ENCODE measurements at places on chromosomes 16 and 17. TPM values are rescaled to one million over a fixed set of nuclear protein-coding genes. Genes with fewer than 3 reads are reported as not detected.

Gene LPO
- 0.07 TPM for total RNA-seq

Gene GNAO1
- total RNA-seq, result 0.79 TPM

Gene SOCS7
- total RNA-seq, result 14.9 TPM

Gene ATAD5
- 3.9 TPM for total RNA-seq

Gene KRTAP9-8
- total RNA-seq, result not detected

Gene BCL6B
- total RNA-seq, result not detected

Gene NRN1L
- total RNA-seq, result 0.19 TPM

Gene SLC5A10
- 0.17 TPM for total RNA-seq

Gene EVPL
- 17.0 TPM for total RNA-seq

Gene CACNG5
- not detected for total RNA-seq
